ENCODE measurements at places on chromosomes 3 and 15. TPM values are rescaled to one million over a fixed set of nuclear protein-coding genes. Genes with fewer than 3 reads are reported as not detected.

GRCh38 chr3:194554473-194555123 is 67.8 kb upstream of the ATP13A3 start:
- H3K4me3 ChIP-seq: no peak overlapping the region
- no peak for DNase-seq
- H3K27ac ChIP-seq: no peak overlapping the region
- H3K27me3 ChIP-seq: no peaks in the 10 kb centered on the region
- no peaks in the 10 kb centered on the region for H3K36me3 ChIP-seq

The COL6A5 gene
- 0.14 TPM for total RNA-seq

DNA sequence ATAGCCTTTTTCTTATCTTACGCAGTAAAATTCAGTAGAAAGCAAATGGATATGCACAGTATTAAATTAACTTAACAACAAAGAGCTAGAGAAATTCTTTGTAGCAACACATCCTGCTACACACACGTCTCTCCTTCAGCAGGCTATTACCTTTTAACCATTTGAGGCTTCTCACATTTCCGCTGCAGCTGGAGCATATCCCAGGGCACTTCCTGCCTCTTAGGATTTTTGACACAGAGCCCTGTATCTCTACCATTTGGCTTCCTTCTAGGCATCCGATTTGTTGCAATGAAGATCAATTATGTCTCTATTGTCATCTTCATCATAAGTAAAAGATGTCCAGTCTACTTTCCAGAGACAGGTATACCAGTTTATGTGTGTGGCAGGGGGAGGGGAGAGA is 292.4 kb upstream of the CBLB start:
- DNase-seq: no peak
- no peak overlapping the region for H3K4me3 ChIP-seq
- H3K36me3 ChIP-seq: no peaks in the 10 kb centered on the region
- H3K27ac ChIP-seq: no peak overlapping the region

- H3K4me3 ChIP-seq: no peak overlapping the region
- peaks cover 5% of the 10 kb centered on the region for H3K36me3 ChIP-seq
- no peak for DNase-seq
- H3K4me1 ChIP-seq: peaks cover 42% of the 10 kb centered on the region
- peaks cover 27% of the 10 kb centered on the region for H3K27me3 ChIP-seq
Observed at GRCh38 chr3:112003321-112004080, 4.8 kb downstream of the TAGLN3 start.

The FANCD2OS gene
- total RNA-seq: not detected

DNA sequence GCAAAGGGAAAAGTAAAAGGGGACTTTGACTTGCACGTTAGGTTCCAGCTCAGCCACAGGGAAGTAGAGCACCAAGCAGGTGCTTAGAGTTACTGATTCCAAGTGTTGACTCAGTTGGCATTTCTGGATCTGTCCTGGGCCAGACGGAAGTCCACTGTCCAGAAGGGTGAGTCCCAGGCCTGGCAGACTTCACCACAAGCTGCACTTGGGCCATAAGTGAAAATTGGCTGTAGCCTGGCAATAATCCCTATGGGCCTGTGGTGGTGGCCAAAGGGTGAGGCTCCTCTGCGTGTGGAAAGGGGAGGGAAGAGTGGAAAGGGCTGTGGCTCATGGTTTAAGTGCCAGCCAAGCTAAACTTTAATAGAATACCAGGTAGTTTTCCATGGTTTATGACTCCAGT is 121.5 kb downstream of the DTWD1 start:
- H3K27me3 ChIP-seq: no peaks in the 10 kb centered on the region
- no peak overlapping the region for H3K4me3 ChIP-seq
- H3K4me1 ChIP-seq: no peaks in the 10 kb centered on the region
- H3K36me3 ChIP-seq: no peaks in the 10 kb centered on the region
- no peak for DNase-seq

The TRIM42 gene
- not detected for total RNA-seq
